ENCODE measurements at places on chromosomes 2 and 18.

DNA sequence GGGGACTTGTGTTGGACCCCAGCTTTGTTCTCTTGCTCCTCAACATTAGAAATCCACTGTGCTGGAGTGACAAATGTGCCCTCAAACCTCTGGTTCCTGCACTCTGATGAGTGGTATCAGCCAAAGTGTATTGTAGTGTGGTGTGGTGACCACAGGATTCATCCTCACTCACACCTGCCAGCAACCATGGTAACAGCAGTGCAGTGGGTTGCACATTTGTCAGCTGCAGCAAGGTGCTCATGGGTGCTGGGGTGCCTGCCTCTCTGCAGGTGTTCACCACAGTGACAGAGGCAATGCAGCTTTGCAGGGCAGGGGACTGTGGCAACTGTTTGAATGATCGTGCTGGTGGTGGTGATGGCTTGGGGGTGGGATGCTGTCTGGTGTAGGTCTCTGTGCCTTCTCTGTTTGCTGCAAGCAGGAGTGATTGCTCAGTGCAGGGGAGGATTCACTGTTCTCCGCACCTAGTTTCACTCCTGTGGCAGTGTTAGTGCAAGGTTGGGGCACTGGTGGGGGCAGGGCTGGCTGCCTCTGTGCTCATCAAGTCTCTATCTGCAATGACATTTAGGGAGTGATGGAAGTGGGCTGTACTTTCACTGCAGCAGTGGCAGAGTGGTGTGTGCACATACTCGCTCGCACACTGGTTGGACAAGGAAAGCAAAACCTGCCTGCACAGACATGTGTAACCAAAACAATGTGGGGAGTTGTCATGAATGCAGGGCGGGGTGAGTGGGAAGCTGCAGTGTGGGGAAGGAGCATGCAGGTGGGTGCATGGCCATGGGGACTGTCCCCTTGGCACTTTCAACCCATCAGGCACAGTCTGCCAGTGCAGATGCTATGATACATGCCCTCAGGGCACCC lies 301.1 kb downstream of the PIK3C3 start:
- no peak for DNase-seq

DNA sequence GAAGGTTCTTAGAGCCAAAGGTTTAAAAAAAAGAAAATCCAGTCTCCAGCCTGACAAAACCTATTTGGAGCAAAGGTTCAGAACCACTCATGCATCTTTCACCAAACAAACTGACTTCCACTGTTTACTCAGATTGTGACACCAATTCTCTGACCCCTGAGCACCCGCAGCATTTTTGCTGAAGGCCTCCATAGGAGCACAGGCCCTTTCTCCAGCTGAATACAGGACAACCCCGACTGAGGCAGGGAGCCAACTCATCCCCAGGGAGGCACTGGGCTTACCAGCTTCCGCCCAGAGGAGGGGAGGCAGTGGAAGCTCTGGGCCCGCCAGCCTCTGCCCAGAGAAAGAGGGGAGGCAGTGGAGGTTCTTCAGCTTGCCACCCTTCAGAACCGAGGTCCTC lies 51.0 kb upstream of the CNGA3 start:
- no peak for DNase-seq

DNA sequence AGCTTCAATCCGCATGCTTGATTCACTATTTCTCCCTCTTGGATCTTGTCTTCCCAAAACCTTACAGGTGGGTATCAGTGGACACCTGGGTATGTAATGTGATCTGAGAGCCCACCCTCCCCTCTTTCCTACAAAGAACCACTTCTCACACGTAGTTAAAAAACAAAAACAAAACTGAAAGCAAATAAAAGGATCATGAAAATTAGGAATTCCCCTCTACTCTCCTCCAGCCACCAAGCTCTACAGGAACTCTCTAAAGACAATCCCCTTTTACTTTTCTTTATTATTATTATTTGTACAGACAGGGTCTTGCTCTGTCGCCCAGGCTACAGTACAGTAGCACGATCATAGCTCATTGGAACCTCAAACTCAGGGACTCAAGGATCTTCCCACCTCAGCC lies 40.8 kb upstream of the MYO1B start:
- no peak for DNase-seq

DNA sequence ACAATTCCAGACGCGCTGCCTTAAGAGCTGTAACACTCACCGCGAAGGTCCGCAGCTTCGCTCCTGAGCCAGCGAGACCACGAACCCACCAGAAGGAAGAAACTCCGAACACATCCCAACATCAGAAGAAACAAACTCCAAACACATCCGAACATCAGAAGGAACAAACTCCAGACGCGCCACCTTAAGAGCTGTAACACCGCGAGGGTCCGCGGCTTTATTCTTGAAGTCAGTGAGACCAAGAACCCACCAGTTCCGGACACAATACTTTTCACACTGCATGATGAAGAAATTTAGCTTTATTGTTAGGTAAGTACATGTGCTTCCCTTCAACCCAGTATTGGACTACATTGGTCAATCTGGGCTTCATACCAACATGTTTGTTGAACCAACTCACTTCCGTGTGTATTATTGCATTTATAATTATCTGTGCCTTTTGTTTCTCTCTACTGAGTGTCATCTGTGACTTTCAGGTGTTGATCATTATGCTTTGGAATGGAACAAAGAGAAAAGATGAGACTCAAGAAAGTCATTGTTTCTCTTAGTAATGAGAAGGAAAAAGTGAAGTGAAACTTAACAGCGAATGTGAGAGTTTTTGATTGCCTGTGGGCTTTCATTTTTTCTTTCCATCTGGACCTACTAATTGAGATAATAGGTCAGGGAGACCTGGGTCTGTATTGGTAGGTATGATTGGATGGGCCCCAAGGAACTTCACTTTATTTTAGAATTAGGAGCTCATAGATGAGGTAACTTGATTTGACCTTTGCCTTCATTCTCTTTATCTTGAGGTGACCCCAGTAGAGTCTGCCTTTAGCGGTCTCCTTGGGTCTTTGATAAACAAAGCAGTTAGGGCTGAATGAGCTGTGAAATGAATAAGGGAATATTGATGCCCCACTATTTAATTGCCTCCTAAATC lies 76.1 kb upstream of the CAVIN2 start:
- no peak for DNase-seq

DNA sequence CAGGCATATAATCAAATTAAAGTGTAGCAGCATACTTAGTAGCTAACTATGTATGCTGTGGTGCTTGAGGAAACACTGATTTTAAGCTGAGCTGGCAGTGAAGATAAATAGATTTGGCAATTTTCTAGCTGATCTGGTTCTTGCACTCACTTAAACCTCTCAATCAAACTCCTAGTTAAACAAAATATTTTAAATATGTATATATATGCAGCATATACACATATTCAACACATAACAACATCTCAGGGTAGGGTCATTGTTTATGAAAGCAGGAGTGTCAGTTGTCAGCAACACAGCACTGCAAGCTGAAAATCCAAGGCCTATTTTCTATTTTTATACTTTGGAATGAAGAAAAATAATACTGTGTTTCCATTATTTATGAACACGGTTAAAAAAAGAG lies 10.4 kb upstream of the FSHR start:
- no peak for DNase-seq

GRCh38 chr2:165173215-165173614 lies 30.6 kb downstream of the SCN3A start:
- no peak for DNase-seq

Measured in RCC 7860 (cell line).